ENCODE measurements at places on chromosomes 2 and 18.

GRCh38 chr2:28325567-28326468 is 66.8 kb upstream of the FOSL2 start:
- DNase-seq: no peak

DNA sequence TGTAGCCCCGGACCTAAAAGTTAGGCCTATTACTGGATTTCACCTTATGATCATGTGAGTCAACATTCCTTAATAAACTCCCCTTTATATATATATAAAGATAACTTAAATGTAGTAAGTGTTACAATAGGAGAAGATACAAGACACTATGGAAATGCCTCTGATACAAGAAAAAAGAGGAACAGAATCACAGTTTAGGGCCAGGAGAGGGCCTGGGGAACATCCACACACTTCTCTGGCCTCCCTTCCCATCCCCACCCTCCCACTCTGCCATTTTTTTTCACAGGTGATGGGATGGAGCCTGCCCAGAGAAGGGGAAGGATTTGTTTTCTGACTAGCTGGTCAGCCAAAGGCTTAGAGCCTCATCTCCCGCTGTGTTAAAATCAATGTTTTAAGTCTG is 6.4 kb downstream of the CDC42EP3 start:
- DNase-seq: no peak

DNA sequence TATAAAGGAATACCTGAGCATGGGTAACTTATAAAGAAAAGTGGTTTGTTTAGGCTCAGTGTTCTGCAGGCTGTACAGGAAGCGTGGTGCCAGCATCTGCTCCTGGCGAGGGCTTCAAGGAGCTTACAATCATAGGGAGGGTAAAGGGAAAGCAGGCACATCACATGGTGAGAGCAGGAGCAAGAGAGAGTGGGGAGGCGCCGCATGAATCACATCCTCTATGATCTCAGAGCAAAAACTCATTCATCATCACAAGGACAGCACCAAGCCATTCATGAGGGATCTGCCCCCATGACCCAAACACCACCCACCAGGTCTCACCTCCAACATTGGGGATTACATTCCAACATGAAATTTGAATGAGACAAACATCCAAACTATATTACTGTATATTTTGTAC is 32.5 kb downstream of the R3HDM1 start:
- peak; percentile 34 for DNase-seq

GRCh38 chr2:142425551-142425950 is 294.7 kb upstream of the LRP1B start:
- DNase-seq: no peak

GRCh38 chr2:54898456-54899226 is 151.6 kb downstream of the RTN4 start:
- no peak for DNase-seq

- no peak for DNase-seq
Measured at GRCh38 chr2:236916181-236916580, 169.5 kb upstream of the COPS8 start.

DNA sequence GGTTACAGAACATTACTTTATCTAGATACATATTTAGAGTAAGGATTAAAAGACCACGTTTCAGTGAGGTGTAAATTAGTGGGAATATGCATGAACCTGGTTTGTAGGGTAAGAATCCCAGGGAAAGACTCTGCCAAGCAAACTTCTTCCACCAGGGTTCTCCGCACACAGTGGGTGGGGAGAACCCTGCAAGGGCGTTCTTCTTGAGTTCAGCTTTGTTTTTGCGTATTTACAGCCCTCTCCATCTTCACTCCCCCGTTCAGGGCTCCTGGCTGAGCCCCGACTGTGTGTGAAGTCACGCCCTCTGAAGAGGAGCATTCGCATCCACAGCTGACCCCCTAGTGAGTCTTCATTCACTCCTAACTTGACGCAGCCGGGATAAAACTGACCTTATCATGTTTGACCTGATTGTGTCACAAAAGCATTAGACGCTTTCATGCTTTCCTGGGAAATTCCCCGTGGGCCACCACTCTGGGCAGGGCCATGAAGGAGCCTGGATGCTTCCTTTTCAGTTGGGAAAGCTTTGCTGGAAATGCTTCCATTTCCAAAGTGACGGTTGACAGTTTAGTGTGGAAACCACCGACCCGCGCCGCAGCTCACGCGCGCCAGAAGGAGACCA is 1.0 kb downstream of the ALKAL2 start:
- DNase-seq: no peak

DNA sequence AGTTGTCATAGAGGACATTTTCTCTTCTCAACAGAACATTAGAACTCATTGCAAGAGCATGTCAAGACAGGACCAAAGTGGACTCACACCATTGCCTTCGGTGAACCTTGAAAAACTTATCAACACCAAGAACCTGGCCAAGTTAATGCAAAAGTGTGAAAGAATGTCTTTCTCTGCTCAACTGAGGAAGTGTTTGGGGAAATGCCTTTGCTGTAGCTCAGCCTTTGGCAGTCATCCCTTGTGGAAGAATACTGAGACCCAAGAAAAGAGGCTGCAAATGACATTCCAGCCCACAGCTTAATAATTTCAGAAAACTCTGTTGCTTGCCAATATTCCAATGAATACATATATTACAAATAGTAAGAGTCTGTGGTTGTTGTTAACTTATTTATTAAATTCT is 728.8 kb upstream of the PIK3C3 start:
- no peak for DNase-seq

DNA sequence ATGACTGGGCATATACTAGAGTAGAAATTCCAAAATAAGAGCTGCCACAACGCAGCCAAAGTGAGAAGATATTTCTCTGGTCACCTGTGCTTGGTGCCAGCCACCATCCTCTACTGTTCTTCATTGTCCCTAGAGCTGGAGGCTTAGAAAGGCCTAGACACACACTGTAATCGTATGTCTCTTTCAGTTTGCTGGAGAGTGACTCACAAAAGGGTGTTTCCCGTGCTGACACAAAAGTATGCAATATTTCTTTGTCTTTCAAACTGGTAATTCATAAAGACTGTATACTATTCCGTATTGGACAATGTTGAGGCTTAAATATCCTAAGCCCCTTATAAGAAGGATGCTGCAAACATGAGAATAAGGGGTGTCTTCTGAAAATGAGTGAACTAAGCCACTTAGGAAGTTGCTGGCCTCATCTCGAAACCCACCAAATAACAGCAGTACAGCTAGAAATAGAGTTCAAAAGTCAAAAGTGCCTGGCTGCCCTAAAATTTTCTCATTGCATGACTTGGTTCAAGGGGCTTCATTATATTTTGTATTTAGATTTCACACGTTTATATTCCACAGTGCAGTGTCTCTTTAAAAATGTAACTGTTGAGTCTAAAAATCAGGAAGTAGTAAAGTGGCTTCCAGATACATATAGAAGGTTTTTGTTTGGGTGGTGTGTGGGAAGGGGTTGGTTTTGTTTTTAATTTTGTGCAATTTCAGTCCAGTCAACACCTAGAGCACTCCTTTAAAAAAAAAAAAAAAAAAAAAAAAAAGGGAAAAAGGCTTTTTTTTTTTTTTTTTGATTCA is 601.1 kb downstream of the ARHGAP15 start:
- peak; percentile 42 for DNase-seq

GRCh38 chr2:20567159-20567925 is 83.6 kb downstream of the HS1BP3 start:
- DNase-seq: no peak

- DNase-seq: no peak
Measured at GRCh38 chr18:293536-293935, 25.7 kb upstream of the THOC1 start.

DNA sequence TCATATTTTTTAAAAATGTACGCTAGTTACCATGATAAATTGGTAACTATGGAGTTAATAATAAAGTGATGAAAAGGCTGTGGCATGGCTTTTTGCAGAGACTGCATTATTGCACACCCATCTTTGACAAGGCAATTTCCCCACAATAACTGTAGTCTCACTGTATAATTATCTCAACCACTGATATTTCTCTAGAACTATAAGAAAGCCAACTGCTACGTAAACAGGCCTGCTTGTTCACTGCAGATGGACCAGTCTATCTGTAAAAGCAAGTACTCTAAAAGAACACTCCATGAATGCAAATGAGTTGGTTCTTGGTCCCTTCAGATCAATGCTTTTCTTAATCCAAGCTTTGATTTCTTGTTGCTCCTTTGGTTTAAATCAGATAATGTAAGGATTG is 218.7 kb downstream of the RBM43 start:
- no peak for DNase-seq

GRCh38 chr2:85651097-85651496 is 16.9 kb downstream of the SFTPB start:
- no peak for DNase-seq

DNA sequence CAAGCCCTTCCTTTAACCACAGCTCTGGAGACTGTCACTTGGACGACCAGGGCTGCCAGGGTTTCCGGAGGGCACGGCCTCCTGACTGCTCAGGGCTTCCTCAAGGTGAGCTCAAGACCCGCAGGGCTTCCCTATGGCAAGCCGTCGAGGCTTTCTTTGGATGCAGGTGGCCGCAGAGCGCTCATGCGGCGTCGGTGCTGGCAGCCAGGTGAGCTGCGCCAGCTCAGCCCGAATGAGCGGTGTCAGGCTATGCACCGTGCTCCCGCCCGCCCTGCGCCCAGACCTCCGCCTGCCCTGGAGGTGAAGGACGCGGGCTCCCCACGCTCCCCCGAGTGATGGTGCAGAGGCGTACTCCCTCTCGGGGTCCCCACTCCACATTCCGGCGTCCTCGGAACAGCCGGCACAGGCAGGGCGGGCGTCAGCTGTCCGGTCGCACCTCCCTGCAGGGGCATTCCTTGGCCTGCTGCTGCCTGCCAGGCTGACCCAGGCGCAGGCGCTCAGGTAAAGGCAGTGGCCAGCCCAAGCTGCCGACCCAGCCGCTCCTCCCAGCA is 20.8 kb upstream of the TUBB6 start:
- DNase-seq: no peak

DNA sequence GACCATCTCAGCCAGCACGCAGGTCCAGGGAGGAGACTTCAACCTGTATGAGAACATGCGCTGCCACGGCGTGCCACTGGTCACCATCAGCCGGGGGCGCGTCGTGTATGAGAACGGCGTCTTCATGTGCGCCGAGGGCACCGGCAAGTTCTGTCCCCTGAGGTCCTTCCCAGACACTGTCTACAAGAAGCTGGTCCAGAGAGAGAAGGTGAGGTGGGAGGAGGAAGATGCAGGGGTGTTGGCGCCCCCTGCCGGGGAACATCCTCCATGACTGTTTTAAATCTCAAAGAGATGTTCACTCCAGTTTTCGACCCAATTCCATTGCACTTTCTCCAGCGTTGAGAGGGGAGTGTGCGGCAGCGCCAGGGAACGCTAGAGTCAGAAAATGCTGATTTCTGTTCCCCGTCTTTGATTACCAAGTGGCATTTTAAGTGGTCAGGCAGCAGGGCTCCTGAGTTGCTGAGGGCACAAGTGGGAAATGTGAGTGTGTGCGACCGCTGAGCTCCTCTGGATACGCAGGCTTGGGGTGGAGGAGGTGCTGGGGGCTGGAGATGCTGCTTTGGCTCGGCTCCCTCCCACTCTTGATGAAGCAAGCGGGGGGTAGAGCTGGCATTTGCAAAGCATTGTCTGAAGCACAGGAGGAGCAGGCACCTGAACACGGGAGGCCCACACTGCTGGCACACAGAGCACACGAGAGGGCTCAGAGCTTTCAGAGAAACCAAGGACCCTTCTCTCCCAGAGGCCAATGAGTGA is 27.7 kb upstream of the MAPRE3 start:
- peak; percentile 57 for DNase-seq

- DNase-seq: no peak
Measured at GRCh38 chr2:7812231-7812995, 869.4 kb upstream of the ID2 start.

GRCh38 chr2:105080461-105080860 is 42.6 kb downstream of the MRPS9 start:
- no peak for DNase-seq

GRCh38 chr2:46538393-46538792 is 59.0 kb downstream of the TMEM247 start:
- DNase-seq: peak; percentile 43

GRCh38 chr18:23519734-23520133 is 16.4 kb downstream of the RMC1 start:
- DNase-seq: no peak

GRCh38 chr2:84878459-84878858 is 2.4 kb downstream of the TRABD2A start:
- no peak for DNase-seq

DNA sequence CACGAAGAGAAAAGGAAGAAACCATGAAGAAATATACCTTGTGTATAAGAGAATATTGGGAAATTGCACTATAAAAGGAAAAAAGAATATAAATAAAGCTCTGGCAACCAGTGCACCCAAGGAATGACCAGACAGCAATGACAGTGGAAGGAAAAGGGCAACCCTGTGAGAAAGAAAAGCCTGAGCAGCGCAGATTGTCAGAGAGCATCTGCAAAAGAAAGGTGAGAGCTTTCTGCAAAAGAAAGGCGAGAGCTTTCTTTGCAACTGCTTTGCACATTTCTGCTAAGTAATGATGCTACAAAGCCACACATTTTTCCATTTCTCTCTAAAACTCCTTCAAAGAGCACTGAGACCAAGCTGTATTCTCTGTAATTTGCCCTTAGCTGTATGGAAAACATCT is 83.6 kb downstream of the CTNNA2 start:
- DNase-seq: no peak

DNA sequence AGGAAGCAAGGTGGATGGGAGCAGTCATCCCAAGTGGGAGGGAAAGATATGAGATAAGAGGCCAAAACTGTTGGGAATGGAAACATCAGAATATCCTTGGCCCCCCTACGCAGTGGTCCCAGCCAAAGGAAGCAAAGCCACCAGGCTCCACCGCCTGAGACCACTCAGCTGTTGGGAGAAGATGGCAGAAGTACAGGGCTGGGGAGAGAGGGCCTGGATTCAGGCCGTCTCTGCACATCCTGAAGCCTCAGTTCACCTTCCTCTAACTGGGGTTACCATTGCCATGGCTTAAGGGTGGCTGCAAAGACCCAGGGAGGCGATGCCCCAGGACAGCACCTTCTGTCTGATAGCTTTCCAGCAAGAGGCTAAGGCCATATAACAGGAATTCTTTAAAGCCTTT is 193.8 kb downstream of the MGAT5 start:
- no peak for DNase-seq

DNA sequence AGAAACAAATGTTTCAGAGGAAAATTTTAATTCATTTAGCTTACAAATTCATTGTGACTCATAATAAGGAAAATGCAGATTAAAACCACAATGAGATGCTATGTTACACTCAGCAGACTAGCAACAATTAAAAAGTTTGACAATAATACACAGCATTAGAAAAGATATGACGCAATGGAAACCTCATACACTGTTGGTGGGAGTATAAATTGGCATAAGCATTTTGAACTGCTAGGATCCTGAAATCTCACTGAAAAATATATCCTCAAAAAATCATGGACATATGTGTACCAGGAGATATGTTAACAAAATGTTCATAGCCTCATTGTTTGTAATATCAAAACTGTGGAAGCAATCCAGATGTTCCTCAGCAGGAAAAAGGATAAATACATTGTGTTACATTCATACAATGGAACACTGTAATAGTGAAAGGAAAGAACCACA is 13.7 kb downstream of the CALCRL start:
- no peak for DNase-seq

GRCh38 chr2:222998459-222998858 is 53.5 kb upstream of the KCNE4 start:
- DNase-seq: no peak

Data from Kasumi-1 (cell line).